ENCODE measurements at places on chromosomes 11 and 22. TPM values are rescaled to one million over a fixed set of nuclear protein-coding genes. Genes with fewer than 3 reads are reported as not detected.

Gene OR52N4
- total RNA-seq, result 1.4 TPM

Gene HEPN1
- not detected for total RNA-seq

Gene ZNF280A
- not detected for total RNA-seq

Gene IFITM5
- not detected for total RNA-seq

Gene MMP1
- total RNA-seq, result not detected

Gene CEP57
- total RNA-seq, result 168 TPM

Gene ANKK1
- total RNA-seq, result 0.12 TPM

Gene SNRPD3
- total RNA-seq, result 76.5 TPM

Gene PLA2G3
- total RNA-seq, result not detected

Gene HRAS
- total RNA-seq, result 40.1 TPM

Gene FAM83F
- total RNA-seq, result 0.81 TPM

Gene OR10A2
- total RNA-seq, result not detected

Gene CASP1
- 23.9 TPM for total RNA-seq

Gene CSNK2A3
- total RNA-seq, result 0.29 TPM

Gene RCOR2
- total RNA-seq, result 0.39 TPM

Gene IL18
- not detected for total RNA-seq

Gene SLC22A6
- total RNA-seq, result not detected

Gene POTEH
- total RNA-seq, result not detected

Gene OR51A2
- total RNA-seq, result not detected

Gene SOX6
- total RNA-seq, result not detected

Gene OR4D11
- total RNA-seq, result not detected

Gene MYO18B
- 2.8 TPM for total RNA-seq

Gene MAPK8IP1
- 0.50 TPM for total RNA-seq

Gene WT1
- total RNA-seq, result not detected

Gene CDKN1C
- total RNA-seq, result 2.6 TPM

Gene SCN4B
- total RNA-seq, result 0.46 TPM

Gene OR5B21
- total RNA-seq, result not detected

Gene MRGPRX3
- not detected for total RNA-seq

Gene IFITM10
- total RNA-seq, result 1.5 TPM

Gene SEPTIN3
- total RNA-seq, result 4.5 TPM

Gene MUC5AC
- total RNA-seq, result not detected

Gene C11orf68
- 34.7 TPM for total RNA-seq

Gene OR51B4
- total RNA-seq, result not detected

Gene VSIG2
- 0.35 TPM for total RNA-seq

Gene TMPRSS4
- total RNA-seq, result not detected

Gene SLC43A3
- 159 TPM for total RNA-seq

Gene RELA
- 116 TPM for total RNA-seq

Gene ABCG4
- total RNA-seq, result 0.09 TPM

Gene CD3E
- total RNA-seq, result 404 TPM

Gene SYT13
- not detected for total RNA-seq

Gene WDR74
- 104 TPM for total RNA-seq

Gene OR52L1
- not detected for total RNA-seq

Gene MICAL2
- 227 TPM for total RNA-seq

Measured in activated T-cell treated with anti-CD3 and anti-CD28 coated beads, Interleukin-2, amount 50 U/mL, for 72 hours (primary cell).